ENCODE measurements at places on chromosomes 11 and 22.

DNA sequence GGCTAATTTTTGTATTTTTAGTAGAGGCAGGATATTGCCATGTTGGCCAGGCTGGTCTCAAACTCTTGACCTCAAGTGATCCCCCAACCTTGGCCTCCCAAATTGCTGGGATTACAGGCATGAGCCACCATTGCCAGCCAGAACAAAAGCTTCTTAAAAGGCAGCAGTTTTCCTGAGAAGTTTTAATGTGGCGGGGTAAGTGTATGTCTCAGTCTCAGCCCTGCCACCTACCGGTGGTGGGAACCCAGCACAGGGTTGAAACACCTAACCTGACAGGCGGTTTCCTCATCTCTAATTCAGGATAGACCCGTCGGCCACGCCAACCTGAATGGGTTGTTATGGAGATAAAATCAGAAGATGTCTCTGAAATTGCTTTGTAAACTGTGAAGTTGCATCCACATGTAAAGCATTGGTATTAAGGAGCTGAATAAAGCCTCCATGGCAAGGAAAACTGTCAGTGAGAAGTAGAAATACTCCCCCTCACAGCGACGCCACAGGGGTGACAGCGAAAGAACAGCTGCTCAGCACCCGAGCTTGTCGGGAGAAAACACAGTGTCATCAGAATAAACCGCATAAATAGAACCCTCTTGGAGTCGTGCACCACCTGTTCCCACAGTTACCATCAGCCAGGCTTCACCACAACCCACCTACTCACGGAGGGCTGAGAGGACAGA lies 165.9 kb upstream of the NCAM1 start:
- no peak for DNase-seq

DNA sequence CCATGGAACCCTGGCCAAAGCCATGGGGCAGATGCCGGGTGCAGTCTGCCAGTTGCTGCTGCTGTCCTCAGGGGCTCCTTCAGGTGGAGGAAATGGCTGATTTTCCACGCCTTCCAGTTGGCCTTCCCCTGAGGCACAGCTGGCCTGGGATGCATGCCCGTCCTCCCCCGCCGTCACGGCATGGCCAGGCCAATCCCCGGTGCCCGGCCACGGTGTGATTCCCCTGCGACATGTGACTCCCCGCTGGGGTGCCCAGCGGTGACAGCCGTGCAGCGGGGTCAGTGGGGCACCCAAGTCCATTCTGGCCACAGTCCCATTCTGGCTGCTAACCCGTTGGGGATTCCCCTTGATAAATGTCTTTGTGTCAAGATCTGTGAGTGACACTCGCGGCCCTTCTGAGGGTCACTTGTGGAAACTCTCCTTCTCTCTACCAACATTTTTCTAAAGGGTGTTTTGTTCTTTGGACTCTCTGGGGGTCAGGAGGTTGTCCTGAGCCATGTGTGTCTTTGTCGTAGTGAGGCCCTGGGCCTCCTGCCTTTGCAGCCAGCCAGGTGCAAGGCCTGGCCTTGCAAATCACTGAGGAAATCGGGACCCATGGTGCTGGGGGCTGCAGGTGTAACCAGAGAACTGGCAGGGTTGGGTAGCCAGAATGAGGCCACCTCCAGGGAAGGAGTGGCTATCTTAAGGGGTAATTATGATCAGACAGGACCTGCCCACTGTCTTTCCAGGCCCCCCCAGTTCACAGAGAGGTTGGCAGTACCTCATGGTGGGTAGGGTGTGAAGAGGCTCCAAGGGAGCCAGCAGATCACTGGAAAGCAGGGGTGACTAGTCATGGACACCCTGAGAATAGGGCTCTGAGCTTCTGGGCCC lies 37.1 kb downstream of the KCNQ1OT1 start:
- DNase-seq, result no peak

DNA sequence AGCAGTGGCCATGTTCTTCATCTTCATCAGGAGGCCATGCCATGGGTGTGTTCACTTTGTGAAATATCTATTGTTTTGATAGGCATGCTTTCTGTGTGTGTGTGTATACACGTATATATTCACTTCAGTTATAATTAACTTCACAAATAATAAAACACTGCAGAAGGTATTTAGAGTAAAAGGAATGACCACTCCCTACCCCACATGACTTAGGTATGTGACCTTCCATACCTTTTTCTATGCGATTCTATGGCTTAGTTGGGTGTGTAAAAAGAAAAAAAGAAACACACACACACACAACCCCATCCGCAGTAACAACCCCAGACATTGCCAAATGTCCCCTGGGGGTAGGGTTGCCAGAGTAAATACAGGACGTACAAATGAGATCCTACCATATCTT lies 72.0 kb downstream of the CYTH4 start:
- DNase-seq, result no peak

GRCh38 chr11:8317159-8317558 lies 53.5 kb upstream of the LMO1 start:
- DNase-seq, result no peak

DNA sequence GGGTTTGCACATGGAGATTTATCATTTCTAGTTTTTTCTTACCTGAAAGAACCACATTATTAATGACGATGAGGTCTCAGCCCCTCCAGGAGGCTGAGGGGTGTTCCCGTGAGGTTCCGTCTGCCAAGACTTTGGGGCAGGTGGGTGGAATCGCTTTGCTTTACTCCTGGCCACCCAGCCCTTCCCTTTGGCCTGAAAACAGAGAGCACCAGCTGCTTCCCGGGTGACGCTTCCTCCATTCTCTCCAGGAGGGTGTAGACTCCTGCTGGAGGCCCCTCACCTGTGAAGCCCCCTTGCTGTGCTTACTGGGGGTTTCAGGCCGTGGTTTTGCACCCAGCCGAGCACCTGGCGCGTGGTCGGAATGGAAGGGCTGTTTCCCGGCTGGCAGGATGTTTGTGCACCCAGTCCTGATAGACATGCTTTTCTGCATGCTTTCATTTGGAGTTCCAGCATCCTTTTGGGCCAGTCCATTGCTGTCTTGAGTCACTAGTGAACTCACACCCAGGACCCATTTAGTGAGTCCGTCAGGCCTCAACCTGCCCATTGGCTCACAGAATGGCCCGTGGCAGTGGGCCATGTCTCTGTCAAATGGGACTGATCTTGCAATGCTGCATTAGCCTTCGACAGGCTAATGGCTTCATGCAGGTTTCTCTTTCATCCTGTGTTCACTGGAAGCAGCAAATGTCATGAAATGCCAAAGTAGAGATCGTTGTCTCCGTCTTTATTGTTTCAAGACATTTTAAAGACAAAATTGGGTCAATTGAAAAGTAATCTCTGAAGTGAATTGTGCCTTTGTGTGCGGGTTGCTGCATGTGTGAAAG lies 360.8 kb downstream of the TBC1D22A start:
- DNase-seq, result no peak

DNA sequence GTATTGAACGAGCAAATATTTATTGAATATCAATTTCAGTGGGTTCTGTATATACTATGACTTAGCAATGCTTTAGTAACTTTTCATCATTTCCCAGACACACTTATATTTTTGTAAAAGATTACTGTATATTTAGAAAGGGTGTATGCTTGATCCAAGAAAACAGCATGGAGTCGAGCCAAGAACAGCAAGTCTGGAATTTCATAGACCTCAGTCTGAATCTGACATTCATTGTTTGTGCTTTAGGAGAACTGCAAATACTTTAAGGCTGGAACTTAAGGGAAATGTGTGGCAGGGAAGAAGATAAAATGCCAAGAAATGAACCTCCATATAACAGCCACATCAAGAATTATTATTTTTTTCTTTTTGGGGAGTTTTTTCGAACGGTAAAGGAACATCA lies 1156.8 kb downstream of the LRRC4C start:
- DNase-seq, result no peak

- DNase-seq, result no peak
Measured at GRCh38 chr11:75472081-75472732, 39.2 kb upstream of the KLHL35 start.

DNA sequence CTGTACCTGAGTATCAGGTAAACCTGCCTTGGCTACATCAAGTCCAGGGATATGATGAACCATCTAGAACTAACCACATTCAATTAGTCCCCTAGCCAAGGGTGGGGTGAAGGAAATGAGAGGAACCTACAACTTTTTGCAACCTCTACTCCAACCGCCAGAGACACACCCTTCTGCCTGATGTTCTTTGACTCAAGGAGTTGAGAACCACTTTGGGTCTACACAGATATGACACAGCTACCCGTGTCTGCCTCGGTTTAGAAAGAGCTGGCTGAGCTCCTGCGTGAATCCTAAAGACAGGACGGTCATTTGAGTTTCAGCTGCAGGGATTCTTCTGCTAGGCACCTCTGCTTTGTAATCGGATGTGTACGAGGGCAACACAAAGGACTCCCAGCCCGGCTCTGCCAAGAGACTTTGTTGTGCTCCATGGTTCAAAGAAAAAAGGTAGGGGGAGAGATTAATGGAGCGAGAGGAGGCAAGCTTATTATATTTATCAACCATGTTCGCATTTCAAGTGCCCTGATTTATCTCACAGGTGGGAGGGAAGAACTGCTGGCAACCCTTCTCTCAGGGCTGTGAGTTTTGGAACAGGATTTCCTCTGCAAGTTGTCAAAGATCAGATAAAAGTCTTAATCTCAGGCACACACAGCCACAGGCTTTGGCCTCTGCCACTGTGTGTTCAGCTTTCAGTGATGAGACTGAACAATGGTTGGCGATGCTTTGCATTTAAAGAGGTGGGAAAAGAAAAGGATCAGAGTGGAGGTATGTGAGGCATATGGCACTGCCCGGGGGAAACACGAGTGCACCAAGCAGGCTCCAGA lies 35.1 kb downstream of the FLI1 start:
- DNase-seq, result no peak

DNA sequence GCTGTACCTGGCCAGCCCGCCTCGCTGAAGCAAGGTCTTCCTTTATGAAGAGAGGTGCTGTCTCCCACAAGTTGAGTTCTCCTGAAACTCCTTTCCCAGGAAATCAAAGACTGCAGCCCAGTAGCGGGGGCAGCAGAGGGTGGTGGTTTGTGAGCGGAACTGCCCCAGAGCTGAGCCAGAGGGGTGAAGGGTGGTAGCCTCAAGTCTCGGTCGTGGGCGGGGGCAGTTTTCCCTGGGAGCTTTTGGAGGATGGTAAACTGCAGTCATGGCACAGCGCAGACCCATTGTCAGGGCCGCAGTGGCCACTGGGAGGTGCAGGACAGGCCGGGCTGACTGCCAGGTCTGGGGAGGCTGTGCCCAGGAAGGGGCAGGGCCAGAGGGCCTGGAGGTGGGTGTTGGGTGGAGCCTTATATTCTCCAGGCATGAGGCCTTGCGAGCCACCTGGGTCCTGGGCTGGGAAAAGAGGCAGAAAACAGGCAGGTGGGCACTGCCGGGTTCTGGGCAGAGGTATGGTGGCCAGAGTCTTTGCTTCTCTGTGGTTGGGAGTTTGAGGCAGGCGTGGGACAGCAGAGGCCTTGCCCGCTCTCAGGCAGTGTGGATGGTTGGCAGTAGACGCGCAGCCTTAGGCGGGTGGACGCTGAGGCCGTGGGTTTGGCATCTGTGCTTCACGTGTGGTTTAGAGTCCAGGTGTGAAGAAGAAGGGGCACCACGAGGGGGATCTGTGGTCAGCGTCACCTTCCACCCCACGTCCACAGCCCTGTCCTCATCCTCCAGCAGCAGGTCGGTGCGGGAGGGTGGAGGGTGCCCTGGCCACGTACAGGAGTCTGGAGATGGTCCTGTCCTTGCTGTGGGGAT lies 1176.4 kb downstream of the BRD1 start:
- DNase-seq, result no peak

- DNase-seq, result no peak
Measured at GRCh38 chr22:37169406-37169805, 18.6 kb downstream of the C1QTNF6 start.

DNA sequence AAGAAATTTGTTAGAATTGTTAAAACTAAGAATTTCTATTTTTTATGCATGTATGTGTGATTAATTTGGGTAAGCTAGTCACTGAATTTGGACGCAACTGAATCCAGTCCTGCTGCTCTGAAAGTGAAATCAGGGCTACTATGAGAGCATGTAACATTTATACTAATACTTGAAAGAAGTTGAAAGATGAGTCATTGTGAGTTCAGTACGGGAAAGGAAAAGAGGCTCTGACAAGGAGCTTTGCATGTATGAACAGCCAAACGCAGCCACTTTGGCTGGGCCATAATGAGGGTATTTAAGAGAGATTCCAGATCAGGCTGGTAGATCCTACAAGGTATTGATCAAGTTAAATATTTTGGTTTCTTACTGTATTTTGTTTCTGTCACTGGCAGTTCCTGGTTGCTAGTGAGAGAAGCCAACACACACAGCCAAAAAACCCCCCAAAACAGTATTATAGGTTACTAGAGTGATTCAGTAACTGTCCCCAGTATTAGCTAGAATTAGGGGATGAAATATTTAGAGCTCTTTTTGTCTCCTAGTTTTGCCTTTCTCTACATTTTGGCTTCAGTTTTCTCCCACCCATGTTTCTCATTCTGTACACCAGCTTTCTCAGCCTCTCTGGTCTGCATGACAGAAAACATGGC lies 14.1 kb downstream of the AASDHPPT start:
- no peak for DNase-seq

- DNase-seq, result no peak
Measured at GRCh38 chr22:50319503-50319951, 7.3 kb downstream of the DENND6B start.

DNA sequence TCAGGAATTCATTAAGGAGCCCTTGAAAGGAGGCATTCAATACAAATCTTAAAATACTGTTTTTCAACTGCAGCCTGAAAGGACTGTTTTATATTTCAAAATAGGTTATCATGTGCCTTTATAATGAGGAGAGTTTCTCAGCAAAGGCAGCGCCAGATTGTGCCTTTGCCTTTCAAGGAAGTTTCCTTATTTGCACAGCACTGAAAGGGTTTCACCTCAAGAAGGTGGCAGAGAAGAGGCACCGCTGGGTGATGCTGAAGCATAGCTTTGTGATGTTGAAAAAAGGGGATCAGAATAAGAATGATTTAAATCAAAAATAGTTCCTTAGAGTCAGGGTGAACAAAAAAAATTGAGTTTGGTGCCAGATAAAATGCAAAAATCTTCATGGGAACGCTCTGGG lies 601.0 kb upstream of the KIRREL3 start:
- DNase-seq, result no peak

DNA sequence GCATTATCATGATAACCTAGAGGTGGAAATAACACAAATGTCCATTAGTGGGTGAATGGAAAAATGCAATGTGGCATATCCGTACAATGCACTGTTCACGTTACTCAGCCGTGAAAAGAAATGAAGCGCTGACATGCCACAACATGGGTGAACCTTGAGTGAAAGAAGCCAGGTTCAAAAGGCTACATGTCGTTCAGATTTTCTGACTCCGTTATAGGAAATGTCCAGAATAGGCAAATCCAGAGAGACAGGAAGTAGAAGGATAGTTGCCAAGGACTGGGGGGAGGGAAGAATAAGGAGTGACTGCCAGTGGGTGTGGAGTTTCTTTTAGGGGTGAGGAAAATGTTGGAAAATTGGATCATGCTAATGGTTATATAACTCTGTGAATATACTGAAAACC lies 133.8 kb downstream of the ATXN10 start:
- no peak for DNase-seq

Data from activated CD4-positive, alpha-beta T cell treated with anti-CD3 and anti-CD28 coated beads for 1 hour (primary cell).